Left renal cortex interstitium (tissue), 4 donors: ENCODE measurements at places on chromosomes 1 and 21. TPM values are rescaled to one million over a fixed set of nuclear protein-coding genes. Genes with fewer than 3 reads are reported as not detected.

Gene KCNT2
- polyA plus RNA-seq: 13.2 TPM

Gene LRRC38
- polyA plus RNA-seq: 0.25 TPM

Gene TSPAN2
- 39.5 TPM for polyA plus RNA-seq

Gene CIART
- polyA plus RNA-seq: 8.3 TPM

Gene PI4KB
- polyA plus RNA-seq: 67.5 TPM

Gene KIF17
- 4.8 TPM for polyA plus RNA-seq
